Activated gamma-delta T cell treated with Interleukin-2 at 50 U/mL for 16 hours (primary cell): ENCODE measurements at places on chromosomes 1 and 21.

DNA sequence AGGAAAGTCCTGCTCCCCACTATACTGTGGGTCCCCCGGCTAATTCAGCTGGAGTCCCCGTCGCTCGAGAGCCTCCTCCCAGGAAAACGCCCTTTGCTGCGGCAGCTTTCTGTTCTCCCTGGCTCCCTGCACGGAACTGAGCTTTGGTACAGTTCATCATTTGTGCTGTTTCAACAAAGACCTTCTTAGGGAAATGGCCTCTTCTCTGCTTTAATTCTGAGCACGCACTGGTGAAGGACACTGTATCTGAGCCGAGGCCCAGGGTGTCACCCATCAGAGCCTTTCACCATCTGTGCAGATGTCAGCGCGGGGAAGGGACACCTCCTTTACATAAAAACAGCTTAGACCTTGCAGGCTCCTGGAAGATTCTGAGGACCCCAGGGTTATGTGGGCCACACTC, 13.5 kb upstream of the PEX10 start:
- no peak for DNase-seq

GRCh38 chr1:6485168-6486101, 6.0 kb downstream of the PLEKHG5 start:
- no peak for DNase-seq

GRCh38 chr21:42721341-42721824, 68.0 kb downstream of the PDE9A start:
- no peak for DNase-seq

- DNase-seq, result no peak
Measured at GRCh38 chr1:21852282-21853130, 40.4 kb downstream of the LDLRAD2 start.

DNA sequence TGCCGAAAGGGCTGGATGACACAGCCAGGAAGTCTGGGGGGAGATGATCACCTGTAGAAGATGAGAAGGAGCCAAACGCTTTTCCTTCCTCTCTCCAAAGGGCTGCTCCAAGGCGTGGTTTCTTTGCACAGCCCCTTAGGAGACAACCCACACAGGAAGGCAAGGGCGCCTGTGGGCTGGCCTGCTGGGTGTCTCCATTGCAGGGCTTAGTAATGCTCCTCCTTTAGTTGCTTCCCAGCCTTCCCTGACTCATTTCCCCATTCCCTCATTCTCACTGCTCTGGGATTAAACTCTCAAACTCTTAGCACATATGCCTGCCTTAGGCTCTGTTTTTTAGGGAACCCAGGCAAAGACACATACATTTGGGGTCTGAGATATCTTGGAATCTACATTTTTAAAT, 1.7 kb upstream of the CLCA1 start:
- DNase-seq, result no peak

DNA sequence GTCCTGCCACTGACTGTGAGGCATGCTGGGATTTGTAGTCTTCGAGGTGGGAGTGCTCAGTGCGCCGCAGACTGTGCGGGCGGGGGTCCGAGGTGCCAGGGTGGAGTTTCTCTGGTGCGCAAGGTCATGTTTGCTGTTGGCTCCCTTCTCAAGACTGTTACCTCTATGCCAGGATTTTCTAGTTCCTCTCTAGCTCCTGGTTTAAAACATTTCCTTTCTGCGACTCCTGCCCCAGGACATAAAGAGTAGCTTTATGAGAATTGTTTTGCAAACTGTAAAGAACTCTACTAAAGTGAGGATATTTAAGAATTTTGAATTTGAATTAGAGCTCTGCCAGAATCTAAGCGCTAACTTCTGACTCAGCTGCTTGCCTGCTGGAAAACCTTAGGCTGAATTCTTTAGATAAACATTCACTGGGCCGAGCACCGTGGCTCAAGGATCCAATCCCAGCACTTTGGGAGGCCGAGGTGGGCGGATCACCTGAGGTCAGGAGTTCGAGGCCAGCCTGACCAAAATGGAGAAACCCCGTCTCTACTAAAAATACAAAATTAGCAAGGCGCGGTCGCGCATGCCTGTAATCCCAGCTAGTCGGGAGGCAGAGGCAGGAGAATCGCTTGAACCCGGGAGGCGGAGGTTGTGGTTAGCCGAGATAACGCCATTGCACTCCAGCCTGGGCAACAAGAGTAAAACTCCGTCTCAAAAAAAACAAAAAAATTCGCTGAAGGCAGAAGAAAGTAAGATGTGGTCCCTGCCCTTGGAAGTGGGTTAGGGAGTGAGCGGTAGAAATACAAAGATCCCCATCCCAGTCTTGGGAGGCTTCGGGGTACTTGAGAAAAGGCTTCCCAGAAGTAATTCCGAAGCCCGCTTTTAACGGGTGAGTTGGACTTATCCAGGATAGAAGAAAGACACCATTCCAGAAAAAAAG, 992 bp upstream of the USP48 start:
- DNase-seq, result no peak

GRCh38 chr1:43963006-43963405, 6.8 kb upstream of the DPH2 start:
- DNase-seq, result no peak

GRCh38 chr1:35175602-35176001, 17.3 kb downstream of the SFPQ start:
- DNase-seq, result no peak

DNA sequence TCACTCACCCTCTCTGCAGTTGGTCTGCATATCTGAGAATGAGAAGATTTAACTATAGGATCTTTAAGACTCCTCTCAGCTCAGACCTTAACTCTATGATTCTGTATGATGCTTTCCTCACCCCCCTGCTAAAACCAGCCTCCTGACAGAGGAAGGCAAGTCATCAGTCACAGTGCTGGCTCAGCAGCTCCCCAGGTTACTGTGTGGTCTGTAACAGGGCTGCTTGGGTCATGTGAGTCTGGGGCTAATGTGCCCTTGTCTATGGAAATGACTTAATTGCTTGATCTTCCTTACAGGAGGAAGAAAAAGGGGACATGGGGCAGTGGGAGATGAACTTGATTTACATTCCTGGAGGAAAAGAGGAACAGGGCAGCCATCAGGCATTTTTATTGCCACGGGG, 625.6 kb downstream of the PTPRU start:
- DNase-seq, result no peak

- DNase-seq, result no peak
Measured at GRCh38 chr1:196366817-196367495, 241.3 kb downstream of the KCNT2 start.

GRCh38 chr1:96388421-96389310, 332.9 kb upstream of the PTBP2 start:
- no peak for DNase-seq
